ENCODE measurements at places on chromosomes 16 and 17.
A peak's percentile ranks its signal among the peaks of the same experiment; 100 is the strongest.

GRCh38 chr16:82899006-82899405 is 272.2 kb downstream of the CDH13 start:
- DNase-seq: no peak

GRCh38 chr17:74413491-74413890 is 18.4 kb upstream of the GPRC5C start:
- DNase-seq: no peak

DNA sequence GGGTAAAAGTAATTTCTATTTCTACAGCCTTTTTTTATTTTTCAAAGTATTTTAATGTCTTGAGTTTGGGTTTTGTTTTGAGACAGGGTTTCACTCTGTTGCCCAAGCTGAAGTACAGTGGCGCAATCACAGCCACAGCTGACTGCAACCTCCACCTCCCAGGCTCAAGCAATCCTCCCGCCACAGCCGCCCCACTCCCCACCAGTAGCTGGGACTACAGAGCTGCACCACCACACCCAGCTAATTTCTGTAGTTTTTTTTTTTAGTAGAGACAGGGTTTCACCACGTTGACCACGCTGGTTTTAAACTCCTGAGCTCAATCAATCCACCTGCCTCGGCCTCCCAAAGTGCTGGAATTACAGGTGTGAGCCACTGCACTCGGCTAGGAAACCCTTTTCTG is 44.0 kb downstream of the TUBD1 start:
- DNase-seq: peak; percentile 53

DNA sequence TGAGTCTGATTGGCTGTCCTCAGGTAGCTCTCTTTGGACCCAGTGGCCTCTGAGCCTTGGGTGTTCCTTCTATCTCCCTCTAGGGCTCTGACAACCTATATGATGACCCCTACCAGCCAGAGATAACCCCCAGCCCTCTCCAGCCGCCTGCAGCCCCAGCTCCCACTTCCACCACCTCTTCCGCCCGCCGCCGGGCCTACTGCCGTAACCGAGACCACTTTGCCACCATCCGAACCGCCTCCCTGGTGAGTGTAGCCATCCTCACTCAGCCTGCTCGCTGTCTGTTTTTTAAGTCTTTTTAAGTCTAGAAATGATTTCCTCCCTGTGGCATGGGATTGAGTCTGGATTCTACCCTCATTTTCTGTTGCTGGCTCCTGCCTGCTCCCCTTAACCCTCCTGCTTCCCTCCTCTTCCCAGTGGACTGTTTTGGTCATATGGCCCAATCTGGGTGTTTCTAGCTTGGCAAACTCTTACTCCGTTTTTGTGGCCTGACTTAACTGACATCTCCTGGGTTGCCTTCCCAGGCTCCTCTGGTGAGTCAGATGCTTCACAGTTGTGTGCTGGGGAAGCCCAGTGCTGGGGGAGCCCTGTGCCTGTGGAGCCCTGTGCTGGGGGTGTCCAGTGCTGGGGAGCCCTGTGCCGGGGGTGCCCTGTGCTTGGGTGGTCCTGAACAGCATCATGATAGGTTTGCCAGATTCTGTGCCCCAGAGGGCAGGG is 9.9 kb downstream of the TAOK2 start:
- DNase-seq: no peak

DNA sequence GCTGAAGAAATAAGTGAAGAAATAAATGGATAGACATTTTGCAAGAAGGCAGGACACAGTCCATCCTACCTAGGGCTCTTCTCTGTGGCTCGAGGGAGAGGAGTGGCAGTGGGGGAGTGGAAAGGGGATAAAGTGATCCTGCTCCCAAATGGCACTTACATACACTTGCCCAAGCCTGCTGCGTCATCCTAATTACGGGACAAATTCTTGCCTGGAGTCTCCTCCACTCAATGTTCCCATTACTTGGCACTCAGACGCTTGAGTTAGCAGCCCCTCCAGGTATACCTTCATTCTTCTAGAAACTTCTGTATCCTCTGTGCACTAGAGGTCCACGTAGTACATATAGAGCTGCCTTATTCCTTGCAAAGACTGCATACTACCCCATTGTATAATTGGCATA is 15.7 kb upstream of the MAP3K14 start:
- DNase-seq: no peak

- no peak for DNase-seq
Measured at GRCh38 chr16:54473226-54473993, 186.8 kb upstream of the IRX3 start.

DNA sequence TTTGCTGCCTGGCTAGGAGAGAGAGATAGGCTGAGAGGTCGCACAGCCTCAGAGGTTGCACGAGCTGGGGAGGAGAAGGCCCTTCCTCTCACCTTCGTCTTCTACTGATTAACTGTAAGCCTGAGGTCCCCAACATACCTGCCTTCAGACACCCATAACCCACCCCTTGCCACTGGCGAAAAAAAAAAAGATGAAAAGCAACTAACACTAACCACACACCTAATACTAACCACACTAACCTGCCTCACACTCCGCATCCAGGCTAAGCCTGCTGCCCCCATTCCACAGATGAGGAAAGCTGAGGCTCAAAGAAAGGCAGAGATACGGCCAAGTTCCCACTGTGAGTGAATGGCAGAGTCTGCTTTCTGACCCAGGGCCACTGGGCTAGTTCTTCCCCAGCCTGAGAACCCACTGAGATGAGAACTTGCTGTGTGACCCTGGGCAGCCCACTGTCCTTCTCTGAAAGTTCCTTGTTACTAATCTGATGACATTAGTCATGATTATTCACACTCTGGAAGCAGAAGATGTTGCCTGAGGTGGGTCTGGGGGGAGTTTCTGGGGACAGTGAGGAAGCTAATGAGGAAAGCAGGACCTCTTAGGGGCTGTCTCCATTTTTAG is 4.6 kb downstream of the IL21R start:
- no peak for DNase-seq

DNA sequence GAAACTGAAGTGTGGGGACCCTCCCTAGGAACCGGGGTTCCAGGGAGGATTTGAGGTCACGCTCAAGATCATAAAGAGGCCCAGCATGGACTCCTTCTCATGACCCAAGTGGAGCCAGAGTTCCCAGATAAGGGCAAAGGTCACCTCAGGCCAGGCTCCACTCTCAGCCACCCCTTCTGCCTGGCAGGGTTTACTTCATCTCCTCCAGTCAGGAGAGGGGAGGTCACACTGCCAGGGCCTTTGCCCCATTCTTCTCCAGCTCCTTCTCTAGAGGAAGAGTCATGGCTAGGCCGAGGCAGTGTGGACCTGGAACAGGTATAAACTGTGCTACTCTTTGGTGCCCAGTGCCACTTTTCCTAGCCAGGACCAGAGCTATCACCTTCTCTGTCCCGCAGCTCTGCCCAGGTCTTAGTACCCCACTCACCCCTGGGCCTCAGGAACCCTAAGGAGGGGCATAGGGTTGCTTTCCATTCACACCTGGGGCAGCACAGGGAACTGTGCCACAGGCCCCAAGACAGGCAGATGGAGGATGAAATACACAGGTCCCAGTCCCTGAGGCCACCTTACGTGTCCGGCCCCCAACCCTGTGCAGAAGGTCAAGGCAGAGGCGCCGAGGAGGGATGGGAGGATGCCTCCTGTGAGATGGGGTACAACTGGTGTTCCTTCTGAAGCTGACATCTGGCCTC is 879 bp upstream of the ACSF2 start:
- no peak for DNase-seq
